Fibroblast of skin of left quadriceps (primary cell): ENCODE measurements at places on chromosomes 12 and 14.

- DNase-seq = no peak
Observed at GRCh38 chr12:9130244-9130643, 14.5 kb upstream of the A2M start.

- DNase-seq = peak; percentile 30
Observed at GRCh38 chr12:1947081-1947480, 28.6 kb upstream of the CACNA2D4 start.

DNA sequence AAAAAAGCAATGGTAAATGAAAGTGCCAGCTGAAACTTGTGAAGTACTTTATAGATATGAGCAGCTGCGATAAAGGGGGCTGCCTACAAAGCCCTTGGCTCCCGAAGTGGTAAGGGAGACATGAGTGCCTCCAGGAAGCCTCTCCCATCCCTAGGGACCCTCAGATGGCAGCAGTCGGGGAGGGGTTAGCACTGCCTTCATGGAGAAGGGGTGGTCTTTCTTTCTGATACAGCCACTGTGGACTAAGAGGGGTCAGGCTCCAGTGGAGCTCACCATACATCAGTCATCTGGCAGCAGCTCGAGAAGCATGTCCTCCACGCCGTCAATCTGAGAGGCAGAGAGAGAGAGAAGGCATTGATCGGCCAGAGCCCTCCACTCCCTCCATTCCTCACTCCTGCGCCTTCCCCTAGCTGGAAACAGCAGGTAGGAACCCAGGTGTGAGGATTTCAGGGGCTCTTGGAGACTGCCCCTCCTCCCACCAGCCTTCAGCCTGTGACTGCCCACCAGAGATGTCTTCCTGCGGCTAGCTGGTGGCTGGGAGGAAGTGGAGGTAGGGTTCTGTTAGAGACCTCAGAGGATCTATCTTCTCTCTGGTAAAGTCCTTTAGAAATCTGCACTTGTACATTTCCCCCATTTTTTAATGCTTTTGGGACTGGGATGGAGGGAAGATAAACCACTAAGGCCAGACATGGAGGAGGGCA, 2.3 kb downstream of the TCL1A start:
- no peak for DNase-seq

DNA sequence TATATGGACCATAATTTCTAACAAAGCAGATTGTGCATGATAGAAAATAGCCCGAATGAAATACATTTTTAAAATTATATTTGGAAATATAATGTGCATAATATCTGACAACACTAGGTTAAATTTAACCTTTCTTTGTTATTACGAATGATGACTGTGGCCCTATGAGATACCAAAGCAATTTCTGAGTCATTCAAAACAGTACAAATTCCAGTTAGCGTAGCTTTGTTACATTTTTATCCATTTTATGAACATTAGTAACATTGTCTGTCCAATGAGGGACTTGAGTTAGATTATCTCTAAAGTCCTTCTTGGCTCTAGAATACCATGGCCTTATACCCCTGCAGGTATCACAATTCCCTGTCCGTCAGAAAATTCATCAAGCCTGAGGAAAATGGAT, 39.0 kb upstream of the REP15 start:
- no peak for DNase-seq

- DNase-seq = no peak
Observed at GRCh38 chr12:19239616-19240234, 110.2 kb downstream of the PLEKHA5 start.

- no peak for DNase-seq
Observed at GRCh38 chr14:102321456-102322422, 2.2 kb downstream of the ZNF839 start.
